HCT116 (cell line): ENCODE measurements at places on chromosomes 2 and 18.

- no peak for DNase-seq
Observed at GRCh38 chr2:71879509-71880184, 268.0 kb downstream of the CYP26B1 start.

DNA sequence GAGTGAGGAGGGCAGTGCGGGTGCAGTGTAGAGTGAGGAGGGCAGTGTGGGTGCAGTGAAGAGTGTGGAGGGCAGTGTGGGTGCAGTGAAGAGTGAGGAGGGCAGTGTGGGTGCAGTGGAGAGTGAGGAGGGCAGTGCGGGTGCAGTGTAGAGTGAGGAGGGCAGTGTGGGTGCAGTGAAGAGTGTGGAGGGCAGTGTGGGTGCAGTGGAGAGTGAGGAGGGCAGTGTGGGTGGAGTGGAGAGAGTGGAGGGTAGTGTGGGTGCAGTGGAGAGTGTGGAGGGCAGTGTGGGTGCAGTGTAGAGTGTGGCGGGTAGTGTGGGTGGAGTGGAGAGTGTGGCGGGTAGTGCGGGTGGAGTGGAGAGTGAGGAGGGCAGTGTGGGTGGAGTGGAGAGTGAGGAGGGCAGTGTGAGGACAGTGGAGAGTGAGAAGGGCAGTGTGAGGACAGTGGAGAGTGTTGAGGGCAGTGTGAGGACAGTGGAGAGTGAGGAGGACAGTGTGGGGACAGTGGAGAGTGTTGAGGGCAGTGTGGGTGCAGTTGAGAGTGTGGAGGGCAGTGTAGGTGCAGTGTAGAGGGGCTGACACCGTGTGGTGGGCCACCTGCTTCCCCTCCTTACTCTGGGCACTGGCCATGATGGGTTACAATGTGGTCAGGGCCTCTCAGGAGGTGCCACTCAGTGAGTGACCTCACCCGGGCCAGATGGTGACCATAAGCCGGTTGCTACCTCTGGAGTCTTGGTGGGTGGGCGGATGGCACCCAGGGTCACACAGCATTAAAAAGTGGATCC is 28.5 kb downstream of the INPP4A start:
- DNase-seq: no peak

DNA sequence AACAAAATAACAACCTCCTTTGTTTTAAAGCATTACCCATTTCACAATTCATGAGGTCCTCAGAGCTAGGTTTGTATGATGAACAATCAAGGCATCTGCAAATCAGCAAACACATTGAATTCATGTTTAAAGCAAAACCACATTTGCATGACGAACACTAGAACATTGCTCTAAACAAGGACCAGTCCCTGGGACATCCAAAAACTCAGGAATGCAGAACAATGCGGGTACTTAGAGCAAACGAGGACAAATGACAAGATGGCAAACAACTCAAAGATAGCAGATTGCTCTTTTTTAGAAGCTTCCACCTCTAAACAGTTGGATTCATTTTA is 45.7 kb upstream of the RALBP1 start:
- no peak for DNase-seq

GRCh38 chr18:23631746-23632145 is 31.0 kb downstream of the ANKRD29 start:
- DNase-seq: no peak

GRCh38 chr2:110720547-110720946 is 11.8 kb upstream of the ACOXL start:
- DNase-seq: no peak

DNA sequence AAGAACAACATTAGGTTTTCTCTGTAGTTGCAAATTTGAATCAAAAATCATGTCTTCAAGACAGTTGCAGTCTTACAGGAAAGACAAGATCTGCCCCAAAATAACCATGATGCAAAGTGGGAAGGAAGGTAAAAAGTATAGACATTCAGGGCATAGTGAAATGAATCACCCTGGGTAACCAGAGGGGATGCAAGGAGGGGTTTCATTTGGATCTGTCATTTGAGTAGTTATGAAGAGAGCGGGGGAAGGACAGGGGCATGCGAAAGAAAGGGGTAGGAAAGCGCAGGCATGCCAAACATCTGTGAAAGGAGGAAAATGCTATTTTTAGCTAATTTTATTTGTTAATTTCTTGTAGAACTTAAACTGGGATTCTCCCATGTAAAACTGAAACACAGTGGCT is 219.1 kb upstream of the BOD1L2 start:
- no peak for DNase-seq

DNA sequence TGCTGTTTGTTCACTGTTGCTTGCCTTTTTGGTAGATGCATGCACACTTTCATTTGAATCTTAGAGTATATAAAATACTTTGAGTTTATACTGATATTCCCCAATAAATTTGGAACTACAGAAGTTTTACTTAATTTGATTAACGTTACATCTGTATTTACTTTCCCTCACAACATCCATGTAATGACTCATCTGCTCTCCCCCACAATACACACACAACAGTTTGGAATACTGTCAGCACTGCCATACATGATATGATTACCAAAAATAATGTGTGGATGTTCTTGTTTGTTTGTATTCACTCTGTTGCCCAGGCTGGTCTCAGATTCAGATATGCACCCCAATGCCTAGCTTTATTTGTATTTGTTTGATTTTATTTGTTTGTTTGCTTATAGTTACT is 144.2 kb downstream of the WDR7 start:
- no peak for DNase-seq

GRCh38 chr2:42268528-42269151 is 92.4 kb downstream of the COX7A2L start:
- DNase-seq: no peak

DNA sequence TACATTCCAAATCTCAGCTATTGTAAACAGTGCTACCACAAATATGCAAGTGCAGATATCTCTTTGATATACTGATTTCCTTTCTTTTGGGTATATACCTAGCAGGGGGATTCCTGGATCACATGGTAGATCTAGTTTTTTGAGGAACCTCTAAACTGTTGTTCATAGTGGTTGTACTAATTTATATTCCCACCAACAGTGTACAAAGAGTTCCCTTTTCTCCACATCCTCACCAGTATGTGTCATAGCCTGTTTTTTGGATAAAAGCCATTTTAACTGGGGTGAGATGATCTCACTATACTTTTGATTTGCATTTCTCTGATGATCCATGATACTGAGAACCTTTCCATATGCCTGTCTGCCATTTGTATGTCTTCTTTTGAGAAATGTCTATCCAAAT is 6.3 kb upstream of the CCNT2 start:
- no peak for DNase-seq

DNA sequence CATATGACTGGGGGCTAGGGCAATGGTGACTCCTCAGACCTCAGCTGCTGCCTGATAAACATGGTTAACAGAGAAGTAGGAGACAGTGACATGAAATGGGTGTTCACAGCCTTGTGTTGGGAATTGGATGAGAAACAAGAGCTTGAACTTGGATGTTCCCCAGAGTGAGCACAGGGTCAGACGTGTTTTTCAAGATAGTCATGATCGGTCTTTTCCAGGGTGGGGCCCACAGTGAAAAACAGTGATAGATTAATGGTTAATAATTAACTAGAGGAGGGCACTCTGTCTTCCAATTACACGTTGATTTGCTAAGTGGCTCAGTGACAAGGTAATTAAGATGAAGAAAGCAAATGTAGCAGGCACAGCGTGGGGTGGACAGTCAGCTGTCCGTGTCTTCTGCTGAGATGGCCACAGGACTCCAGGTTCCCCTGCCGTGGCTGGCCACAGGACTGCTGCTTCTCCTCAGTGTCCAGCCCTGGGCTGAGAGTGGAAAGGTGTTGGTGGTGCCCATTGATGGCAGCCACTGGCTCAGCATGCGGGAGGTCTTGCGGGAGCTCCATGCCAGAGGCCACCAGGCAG is at the start of gene UGT1A3:
Gene UGT1A3, plus strand, starts transcription at position 320 of the 579 bp plus-strand sequence. Its CDS starts 85 bp downstream, at position 405.
- DNase-seq: no peak

DNA sequence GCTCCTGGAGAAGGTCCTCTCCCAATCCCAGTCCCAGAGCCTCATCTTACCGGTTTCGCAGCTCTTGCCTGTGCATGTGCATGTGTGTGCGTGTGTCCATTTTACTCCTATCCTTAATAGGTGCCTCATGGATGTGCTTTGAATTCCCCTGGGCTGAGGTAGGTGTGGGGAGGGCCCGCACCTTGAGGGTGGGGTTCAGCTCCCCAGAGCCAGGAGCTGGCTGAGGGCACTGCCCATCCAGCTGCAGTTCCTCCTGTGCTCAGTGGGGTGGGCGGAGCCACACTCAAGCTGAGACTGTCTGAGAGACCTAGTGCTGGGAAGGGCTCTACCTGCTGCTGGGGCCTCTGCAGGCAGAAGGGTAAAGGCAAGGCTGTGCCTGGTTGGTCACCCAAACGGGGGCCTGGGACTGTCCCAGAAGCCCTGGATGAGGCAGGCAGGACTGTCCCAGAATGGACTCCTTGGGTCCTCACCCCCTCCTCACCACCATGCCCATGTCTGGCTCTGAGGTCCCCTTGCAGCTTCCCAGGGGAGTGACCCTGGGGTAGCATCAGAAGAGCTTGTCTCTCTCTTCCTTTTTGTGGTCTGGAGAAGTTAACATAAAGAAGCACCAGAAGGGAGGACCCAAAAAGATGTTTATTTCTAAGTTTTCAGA is 8.9 kb downstream of the GDF7 start:
- DNase-seq: no peak
